ENCODE measurements at places on chromosomes 16 and 17. TPM values are rescaled to one million over a fixed set of nuclear protein-coding genes. Genes with fewer than 3 reads are reported as not detected.

- DNase-seq, result no peak
Measured at GRCh38 chr16:47461598-47462266, 601 bp downstream of the PHKB start.

GRCh38 chr17:56613131-56613530, 19.6 kb downstream of the NOG start:
- DNase-seq, result no peak

DNA sequence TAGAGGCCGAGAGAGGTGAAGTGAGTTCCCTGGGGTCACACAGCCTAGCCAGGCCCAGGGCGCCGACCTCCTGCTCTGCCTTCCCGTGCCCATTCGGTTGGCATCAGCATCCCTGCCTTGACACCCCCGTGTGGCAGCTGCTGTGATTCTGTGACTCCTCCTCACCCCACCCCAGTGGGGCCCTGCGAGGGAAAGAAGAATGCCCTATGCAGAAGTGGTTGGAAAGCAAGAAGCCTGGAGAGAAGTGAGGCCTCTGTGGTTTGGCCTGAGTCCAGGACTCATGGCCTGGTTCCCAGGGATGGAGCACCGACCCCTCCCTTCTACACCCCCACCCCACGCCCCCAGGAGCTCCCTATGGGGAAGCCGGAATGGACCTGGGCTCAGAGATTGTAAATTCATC, 296.2 kb downstream of the SEC14L1 start:
- no peak for DNase-seq

DNA sequence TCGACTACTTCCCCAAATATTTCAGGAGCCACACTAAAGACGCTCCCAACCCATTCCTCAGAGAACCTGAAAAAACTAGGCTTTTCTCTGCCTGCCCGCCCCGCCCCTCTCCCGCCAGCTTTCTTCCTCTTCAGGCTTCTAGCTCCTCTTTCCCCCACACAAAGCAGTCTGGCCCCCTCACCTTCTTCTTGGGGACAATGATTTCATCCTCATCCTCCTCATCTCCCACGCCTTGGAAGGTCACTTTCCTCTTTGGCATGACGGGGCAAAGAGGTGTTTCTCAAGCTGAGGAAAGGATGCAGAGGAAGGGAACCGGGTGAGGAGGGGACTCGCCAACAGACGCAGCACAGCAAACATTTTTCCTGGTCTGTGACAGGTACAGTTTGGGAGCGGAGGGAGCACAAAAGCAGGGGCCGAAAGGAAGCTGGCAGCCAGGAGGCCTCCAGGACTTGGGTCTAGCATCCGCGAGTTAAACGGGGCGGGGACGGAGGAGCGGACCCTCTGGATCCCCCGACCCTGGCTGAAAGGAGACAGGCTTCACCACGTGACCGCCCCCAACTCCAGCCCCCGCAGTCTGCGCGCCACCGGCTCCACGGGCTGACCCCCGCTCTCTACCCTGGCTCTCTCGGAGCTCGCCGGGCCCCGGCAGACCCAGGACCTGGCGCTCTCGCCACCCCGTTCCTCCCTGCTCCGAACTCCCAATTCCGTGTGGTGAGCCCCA, 525 bp downstream of the CD2BP2 start:
- DNase-seq, result no peak

GRCh38 chr16:51474414-51475091, 323.5 kb upstream of the SALL1 start:
- DNase-seq, result no peak

GRCh38 chr16:11792410-11793241, 4.4 kb downstream of the ZC3H7A start:
- DNase-seq, result no peak

- DNase-seq, result no peak
Measured at GRCh38 chr16:57829969-57830360, 27.7 kb upstream of the KIFC3 start.

- DNase-seq, result no peak
Measured at GRCh38 chr16:89095491-89095951, 1.9 kb downstream of the ACSF3 start.

DNA sequence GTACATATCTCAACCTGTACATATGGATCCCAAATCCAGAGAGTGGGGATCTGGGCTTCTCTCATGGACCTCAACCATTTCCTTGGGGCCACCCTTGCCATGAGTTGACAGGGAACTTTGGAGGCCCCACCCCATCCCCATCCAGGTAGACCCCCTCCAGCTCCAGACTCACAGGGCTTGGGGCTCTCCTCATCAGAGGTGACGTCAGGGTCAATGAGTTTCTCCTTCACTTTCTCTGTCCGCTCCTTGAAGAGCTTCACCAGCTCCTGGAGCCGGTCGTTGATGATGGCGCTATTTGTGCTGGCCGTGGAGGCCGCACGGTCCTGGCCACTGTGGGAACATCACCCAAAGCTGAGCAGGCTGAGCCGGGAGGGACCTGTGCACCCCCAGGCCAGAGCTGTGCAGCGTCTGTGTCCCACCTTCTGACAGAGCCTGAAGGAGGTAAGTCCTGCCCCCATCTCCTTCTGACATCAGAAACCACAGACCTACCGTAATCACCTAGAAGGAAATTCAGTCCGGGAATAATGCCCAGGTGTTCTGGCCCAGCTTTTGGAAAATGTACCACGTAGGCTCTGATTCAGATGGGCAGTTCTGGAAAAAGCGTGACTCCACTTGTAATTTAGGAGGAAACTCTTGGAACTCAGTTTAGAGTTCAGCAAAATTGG, 50.6 kb downstream of the CNGB1 start:
- no peak for DNase-seq

DNA sequence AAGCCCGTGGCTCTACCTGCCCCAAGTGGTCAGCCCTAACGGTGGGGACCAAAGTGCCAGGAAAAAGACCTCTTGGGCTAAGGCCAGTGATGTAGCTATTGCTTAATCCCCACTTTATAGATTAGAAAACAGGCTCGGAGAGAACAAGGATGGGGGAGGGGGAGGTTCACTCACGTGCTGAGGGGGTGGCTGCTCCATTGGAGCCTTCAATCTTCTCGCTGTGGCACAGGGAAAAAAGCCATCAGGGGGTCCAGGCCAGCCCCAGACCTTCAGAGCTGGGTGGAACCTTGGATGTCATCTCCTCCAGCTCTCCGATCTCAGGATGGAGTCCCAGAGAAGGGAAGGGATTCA, 45.9 kb downstream of the SRCIN1 start:
- no peak for DNase-seq

- no peak for DNase-seq
Measured at GRCh38 chr17:69596141-69596540, 181.6 kb downstream of the MAP2K6 start.

- DNase-seq, result no peak
Measured at GRCh38 chr17:68383443-68384321, 73.6 kb downstream of the WIPI1 start.

GRCh38 chr16:52366983-52367382, 180.0 kb downstream of the TOX3 start:
- no peak for DNase-seq

- DNase-seq, result no peak
Measured at GRCh38 chr17:81901167-81902022, 643 bp upstream of the NPB start.

- DNase-seq, result no peak
Measured at GRCh38 chr16:13376174-13376573, 474.8 kb downstream of the SHISA9 start.

- DNase-seq, result no peak
Measured at GRCh38 chr17:36117505-36118382, 14.1 kb downstream of the CCL4 start.

DNA sequence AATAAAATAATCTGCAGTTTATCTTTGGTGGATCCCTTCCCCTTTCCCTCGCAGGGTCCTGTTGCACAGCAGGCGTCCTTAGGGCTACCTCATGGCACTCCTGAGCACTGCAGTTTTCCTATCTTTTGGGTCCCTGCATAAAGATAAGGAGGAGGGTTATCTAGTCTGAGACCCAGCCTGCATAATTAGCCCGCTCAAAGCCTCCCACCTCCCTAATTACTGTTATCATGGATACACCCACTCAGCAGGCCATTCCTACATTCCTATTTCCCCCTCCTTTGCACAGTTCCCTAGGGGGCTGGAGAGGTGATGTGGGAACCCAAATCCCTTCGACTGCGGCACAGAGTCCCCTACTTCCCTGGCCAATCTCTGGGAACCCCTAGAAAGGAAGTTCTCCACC, 5.1 kb upstream of the CLUH start:
- no peak for DNase-seq

DNA sequence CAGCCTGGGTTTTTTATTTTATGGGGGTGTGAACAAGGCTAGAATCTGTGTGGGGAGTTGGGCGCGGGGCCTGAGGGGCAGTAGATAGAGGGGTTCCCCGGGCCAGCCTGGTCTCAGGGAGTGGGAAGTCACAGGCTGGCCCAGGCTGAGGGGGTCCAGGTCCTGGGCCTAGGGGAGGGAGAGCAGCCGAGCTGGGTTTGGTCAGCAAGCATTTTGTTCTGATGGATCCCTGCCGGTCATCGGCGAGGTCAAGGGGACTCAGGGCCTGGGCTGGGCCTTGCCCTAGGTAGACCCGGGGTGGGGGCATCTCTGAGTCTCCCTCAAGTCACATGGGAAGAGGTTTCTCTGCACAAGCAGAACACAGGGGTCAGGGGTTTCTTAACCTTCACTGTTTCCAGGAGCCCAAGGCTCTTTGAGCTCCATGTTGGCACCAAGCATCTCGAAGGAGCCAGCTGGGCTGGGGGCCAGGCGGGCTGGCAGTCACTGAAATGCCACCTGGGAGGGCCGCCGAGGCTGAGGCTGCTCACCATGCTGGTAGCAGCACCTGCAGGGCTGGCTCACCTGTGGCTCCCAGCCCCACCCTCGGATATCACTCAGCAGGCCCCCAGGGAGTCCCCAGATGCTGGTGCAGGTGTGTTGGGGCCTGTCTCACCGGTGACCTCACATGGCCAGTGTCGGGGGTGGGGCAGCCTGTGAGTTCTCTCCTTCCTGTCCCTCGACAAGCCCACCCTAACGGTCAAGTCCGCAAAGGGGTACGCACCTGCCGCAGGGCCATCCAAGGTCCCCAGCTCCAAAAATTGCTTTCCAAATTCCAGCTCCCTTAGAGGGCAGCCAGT, 41.0 kb downstream of the SLC7A5 start:
- DNase-seq, result no peak

GRCh38 chr17:71558901-71559300, 561.9 kb upstream of the SOX9 start:
- DNase-seq, result no peak

DNA sequence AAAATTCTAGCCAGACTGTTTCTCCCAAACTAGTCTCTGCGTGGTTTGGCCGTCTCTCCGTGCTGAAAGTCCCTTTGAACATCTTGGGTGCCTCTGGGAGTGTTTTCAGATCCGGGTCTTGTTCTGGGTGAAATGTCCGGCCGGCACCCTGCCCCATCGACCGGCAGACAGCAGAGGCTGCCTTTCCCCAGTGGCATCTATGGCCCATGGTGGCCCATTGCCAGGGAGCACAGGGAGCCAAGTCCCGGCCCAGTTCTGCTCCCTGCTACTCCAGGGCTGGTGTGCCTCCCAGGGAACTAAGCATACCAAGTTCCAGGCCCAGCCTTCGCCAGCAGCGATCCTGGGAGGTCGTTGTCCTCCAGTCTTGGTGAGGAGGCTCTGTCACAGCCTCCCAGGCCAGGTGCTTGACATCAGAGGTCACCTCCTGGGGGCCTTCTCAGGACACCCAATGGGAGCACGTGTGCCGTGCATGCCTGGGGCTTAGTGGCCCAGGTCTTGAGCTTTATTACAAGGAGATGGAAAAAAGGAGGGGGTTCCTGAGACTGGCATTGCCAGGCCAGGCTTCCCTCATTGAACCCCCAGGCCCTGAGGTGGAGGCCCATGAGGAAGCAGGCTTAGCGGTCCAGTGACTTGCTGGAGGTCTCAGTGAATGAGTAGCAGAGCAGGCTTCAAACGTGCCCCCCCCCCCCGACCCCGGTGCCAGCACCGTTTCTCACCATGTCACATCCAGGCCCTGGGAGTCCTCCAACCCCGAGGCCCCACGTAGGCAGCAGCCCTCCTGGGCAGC, 54.0 kb downstream of the PGS1 start:
- no peak for DNase-seq

DNA sequence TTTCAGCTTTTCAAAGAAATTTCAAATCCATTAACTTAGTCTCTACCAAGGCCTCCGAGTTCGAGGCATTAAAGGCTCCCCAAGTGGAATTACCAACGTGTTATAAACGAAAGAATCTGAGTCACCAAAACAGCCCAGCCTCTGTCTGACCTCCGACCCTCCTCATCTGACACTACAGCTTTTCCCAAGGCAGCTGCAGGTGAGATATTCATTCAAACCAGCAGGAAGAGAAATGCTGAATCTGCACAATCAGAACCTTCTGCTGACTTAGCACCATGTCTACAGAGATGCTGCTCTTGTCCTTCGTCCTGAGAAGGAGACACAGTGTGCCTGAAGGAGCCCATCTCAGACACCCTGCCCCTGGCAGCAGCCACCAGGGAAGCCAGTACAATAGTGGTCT, 30.5 kb downstream of the GRIN2A start:
- no peak for DNase-seq

GRCh38 chr16:78469787-78470186, 370.3 kb downstream of the WWOX start:
- no peak for DNase-seq

- DNase-seq, result no peak
Measured at GRCh38 chr17:33056399-33057146, 64.9 kb downstream of the SPACA3 start.

DNA sequence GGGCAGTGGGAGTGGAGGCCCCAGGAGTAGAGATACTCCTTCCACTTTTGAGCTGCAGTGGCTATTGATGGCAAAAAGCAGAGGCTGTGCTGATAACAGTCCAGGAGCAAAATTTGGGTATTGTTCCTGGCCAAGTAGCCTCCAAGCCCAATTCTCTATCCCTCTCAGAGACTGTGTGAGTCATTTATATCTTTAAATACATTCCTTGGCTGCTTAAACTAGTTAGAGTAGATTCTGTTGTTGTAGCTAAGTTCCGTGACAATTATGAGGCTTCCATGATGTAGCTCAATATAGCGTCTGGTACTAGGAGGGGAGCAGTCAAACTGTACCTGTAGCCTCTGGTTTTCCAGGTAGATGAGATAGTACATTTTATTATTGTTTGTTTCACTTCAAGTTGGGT, 19.9 kb upstream of the UBE2G1 start:
- no peak for DNase-seq

GRCh38 chr17:75783803-75784472, 668 bp upstream of the UNK start:
- peak; percentile 85 for DNase-seq

Gene TIGD7
- total RNA-seq, result 9.1 TPM

Gene TBC1D3H
- not detected for total RNA-seq

Gene CMTM2
- not detected for total RNA-seq

Gene GUCY2D
- total RNA-seq, result not detected

Gene GGT6
- total RNA-seq, result not detected

Gene NPTX1
- 0.37 TPM for total RNA-seq

Gene CCL8
- total RNA-seq, result 0.42 TPM

Gene PRR11
- 2.0 TPM for total RNA-seq

Gene C17orf100
- total RNA-seq, result 0.81 TPM

Gene KRT24
- not detected for total RNA-seq

Gene POLR3K
- total RNA-seq, result 7.9 TPM

Gene TMIGD1
- not detected for total RNA-seq

Gene EME1
- total RNA-seq, result 0.62 TPM

Gene NPIPA3
- total RNA-seq, result 7.6 TPM

Gene MRPL38
- 55.5 TPM for total RNA-seq

Gene LPO
- total RNA-seq, result not detected

Gene CACNA1H
- total RNA-seq, result 67.3 TPM

Gene ZNF830
- 11.1 TPM for total RNA-seq

Measured in posterior vena cava (tissue), 2 donors.